HL-60 (cell line): ENCODE measurements at places on chromosomes 12 and 14.
A peak's percentile ranks its signal among the peaks of the same experiment; 100 is the strongest.

DNA sequence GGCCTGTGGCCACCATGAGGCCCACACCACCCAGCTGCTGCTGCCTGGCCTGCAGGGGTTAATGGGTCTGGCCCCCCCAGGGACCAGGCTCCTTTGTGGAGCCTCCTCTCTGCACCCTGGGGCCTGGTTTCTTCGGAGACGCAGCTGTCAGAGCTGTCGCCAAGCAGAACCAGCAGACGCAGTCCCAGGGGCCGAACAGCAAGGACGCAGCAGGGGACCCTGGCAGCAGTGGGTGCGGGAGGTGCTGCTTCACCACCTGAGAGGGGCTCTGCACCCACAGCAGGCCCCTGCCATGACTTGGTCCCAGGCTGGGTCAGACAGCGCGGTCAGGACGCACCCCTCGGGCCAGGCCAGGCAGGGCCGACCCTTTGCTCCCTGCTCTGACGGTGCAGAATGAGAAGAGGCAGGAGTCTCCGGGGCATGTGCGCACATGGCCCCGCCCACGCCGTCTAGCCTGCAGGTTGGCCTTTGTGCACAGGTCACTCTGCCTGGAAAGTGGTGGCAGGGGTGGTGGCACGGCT, 30.5 kb downstream of the JAG2 start:
- no peak for DNase-seq

- no peak for DNase-seq
Measured at GRCh38 chr14:78227248-78228077, 57.3 kb downstream of the NRXN3 start.

DNA sequence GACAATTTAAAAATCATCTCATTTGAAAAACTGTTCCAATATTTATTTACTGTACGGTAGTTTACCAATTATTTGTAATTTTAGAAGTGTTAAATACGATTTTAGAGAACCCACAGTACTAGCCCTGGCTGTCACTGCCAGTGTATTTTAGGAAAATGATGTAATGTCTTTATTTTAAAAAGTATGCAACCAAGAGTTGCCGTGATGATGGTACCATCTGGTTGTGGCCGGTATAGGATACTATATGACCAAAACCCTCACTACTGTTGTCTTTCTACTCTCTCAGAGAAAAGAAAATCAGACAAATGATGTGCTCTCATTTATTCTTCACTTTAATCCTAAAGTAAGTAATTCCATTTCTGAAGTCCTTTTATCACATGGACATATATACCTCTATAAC, 395.0 kb downstream of the FOXG1 start:
- no peak for DNase-seq

GRCh38 chr12:117119592-117120198, 20.5 kb upstream of the TESC start:
- DNase-seq = peak; percentile 52

DNA sequence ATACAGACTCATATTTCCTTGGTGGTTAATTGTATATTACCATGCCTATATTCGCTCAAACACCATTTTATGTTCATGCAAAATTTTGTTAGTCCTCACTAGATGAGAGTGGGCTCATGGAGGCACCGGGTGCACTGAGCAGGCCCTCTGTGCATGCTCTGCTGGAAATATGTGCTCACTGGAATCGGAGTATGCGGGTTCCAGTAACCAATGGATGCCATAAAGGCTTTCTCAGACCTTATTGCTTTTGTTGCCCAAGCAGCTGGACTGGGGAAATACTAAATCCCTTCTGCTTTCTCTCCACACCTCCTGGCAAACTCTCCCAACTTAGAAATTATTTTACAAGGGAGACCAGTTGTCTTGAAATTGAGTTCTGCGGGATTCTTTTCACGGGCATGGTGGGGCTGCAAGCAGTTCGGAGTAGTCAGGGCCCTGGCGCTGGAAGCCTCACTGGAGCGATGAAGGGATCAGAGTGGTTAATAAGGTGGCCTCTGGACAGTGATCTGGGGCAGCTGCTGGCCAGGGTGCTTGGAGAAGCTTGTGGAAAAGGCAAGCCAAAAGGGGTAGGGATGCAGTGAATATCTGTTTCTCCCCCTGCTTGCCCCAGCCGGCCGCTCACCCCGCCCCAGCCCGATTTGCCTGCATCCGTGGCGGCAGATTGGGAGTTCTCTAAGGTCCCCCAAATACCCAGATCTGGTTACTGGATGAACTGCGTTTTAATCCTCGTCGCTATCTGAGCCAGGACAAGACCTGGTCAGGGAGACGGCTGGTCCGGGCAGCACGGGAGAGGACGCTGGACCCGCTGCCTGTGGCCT, 7.4 kb upstream of the HOXC6 start:
- no peak for DNase-seq

DNA sequence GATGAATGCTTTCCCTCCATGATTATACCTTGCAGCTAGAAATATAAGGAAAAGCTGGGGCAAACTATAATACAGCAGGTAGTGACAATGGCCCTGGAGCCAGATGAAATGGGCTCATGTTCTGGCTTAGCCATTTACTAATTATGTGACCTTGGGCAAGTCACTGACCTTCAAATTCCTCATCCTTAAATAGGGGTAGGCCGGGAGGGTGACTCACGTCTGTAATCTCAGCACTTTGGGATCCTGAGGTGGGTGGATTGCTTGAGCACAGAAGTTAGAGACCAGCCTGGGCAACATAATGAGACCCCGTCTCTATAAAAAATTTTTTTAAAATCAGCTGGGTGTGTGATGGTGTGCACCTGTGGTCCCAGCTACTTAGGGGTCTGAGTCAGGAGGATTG, 155.4 kb downstream of the C12orf75 start:
- no peak for DNase-seq

GRCh38 chr12:11307143-11307542, 3.1 kb downstream of the PRB4 start:
- DNase-seq = no peak

- no peak for DNase-seq
Measured at GRCh38 chr12:27685274-27685673, 11.0 kb upstream of the REP15 start.
